Urinary bladder (tissue), 4 donors: ENCODE measurements at places on chromosomes 16 and 17. TPM values are rescaled to one million over a fixed set of nuclear protein-coding genes. Genes with fewer than 3 reads are reported as not detected.

- no peak for DNase-seq
These were observed 1.1 kb downstream of the METTL26 start for GRCh38 chr16:634996-635395.

DNA sequence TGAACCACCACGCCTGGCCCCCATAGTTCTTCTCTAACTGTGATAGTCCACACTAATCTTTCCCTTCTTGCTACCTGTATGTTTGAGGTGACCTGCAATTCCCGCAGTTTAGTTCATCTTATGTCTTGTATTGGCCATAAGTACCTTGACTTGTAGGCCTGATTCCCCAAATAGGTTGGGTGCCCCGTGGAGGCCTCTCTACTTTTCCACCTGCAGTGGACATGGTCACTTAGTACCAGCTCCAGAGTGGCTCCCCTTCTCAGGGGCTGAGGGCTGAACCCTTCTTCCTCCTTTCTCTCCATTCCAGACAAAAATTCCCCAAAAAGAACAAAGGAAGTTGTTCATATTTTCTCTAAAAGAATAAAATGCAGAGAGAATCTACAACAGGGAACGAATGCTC lies 33.5 kb upstream of the CES5A start:
- no peak for DNase-seq

- DNase-seq, result peak; percentile 28
These were observed 93.6 kb upstream of the MPHOSPH6 start for GRCh38 chr16:82263521-82264143.

DNA sequence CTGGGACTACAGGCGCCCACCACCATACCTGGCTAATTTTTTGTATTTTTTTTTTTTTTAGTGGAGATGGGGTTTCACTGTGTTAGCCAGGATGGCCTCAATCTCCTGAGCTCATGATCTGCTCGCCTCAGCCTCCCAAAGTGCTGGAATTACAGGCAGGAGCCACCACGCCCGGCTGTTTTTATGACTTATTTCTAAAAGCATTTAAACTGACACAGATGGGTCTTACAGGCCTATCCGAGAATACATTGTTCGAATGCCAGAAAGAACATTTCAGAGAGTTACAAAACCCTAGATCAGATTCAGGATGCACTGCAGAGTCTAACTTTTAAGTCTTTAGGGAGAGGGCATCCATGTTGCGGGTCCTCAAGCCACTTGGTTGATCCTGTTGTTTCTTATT lies 234.7 kb upstream of the MAF start:
- no peak for DNase-seq

DNA sequence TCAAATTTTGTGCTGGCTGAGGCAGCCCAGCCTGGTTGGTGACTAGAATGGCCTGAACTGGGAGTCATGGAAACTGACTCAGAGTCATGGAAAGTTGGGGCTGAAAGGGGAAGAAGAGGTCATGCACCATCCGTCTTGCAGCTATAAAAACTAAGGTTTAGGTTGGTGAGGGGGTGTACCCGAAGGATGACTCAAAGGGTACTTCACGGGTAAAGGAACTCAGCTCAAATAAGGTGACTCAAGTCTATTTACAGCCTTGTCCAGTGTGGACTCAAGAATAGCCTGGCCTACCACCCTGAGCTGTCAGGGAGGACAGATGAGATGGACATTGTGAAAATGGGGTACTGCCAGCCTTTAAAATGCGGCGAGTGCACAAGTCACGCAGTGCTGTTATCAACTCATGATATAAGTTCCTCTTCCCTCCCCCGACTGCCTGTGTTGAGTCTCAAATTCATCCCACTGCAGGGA lies 18.6 kb downstream of the CD300LB start:
- no peak for DNase-seq

DNA sequence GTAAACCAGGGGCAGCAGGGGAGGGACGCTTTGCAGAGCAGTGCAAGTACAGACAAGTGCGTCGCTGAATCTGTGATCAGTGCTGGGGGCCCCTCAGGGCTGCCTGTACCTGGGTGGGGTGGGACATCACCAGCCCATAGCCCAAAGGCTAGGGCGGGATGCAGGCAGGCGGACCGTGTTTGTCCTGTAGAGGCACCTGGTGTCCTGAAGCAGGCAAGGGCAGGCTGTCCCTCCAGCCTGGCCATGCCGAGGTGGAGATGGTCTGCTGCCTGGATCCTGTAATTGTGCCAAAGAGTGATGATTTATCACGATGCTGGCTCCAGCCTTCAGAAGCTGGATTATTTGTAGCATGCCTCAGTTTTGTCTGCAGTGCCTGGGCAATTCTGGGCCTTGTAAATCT lies 137.9 kb upstream of the GSE1 start:
- DNase-seq, result peak; percentile 54

DNA sequence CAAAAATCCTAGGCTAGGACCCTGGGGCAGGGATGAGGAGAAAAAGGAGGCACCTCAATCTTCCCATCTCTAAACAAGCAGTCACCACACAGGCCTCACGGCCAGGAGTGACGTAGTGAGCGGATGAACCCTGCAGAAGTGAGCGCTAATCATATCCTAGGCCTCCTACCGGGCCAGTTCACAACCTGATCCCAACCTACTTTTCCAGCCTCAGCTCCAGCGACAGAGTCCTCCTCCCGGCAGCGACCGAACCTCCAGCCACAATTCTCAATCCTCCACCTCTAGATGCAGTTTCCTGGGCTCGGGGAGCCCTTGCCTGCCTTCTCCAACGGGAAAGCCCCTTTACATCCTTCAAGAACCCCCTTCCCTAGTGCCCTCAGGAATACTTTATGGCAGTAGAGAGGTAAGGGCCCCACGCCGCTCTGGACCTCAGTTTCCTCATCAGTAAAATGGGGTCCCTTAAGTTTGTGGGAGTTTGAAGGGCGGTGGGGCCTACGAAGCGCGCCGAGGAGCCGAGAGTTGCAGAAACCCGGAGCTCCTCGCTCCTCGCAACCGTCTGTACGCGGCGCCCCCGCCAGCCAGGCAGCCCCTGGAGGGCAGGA lies 1.4 kb downstream of the ZNF668 start:
- DNase-seq, result no peak

GRCh38 chr16:11073407-11073999 lies 129.1 kb downstream of the CLEC16A start:
- no peak for DNase-seq

GRCh38 chr16:57422026-57422944 lies 17.7 kb downstream of the CCL17 start:
- peak; percentile 41 for DNase-seq

HOXB7 gene
- total RNA-seq, result 2.5 TPM

RPA1 gene
- 23.9 TPM for total RNA-seq

DRC7 gene
- total RNA-seq, result not detected
